ENCODE measurements at places on chromosomes 6 and 20.

DNA sequence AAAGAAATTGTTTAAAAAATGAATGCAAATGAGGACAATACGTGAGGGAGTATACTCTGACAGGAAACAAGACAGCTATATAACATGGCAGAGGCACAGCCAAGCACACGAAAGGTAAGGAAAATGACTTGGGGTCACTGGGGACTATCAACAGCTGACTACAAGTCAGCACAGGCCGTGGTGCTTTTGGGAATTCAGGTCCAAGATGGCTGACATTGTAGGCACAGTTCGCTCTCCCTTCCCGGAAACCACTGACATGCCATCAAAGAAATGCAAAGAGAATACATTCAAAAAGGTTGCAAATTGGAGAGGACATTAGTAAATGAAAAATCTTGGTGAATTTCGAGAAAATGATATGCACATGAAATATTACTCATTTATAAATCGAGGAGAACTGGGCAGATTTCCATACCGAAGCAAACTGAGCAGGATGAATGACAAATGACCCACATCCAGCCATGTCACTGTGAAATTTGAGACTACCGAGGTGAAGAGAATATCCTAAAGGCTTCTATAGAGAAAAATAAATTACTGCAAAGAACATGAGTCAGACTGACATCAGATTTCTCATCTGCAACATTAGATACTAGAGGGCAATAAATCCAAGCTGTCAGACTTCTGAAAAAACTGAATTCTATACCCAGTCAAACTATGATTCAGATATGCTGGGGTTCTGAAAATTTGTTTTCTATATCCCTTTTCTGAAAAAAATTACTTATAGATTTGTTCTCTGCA lies 391.1 kb downstream of the BTBD9 start:
- DNase-seq: no peak

GRCh38 chr20:22575087-22575721 lies 9.2 kb downstream of the FOXA2 start:
- DNase-seq: no peak

DNA sequence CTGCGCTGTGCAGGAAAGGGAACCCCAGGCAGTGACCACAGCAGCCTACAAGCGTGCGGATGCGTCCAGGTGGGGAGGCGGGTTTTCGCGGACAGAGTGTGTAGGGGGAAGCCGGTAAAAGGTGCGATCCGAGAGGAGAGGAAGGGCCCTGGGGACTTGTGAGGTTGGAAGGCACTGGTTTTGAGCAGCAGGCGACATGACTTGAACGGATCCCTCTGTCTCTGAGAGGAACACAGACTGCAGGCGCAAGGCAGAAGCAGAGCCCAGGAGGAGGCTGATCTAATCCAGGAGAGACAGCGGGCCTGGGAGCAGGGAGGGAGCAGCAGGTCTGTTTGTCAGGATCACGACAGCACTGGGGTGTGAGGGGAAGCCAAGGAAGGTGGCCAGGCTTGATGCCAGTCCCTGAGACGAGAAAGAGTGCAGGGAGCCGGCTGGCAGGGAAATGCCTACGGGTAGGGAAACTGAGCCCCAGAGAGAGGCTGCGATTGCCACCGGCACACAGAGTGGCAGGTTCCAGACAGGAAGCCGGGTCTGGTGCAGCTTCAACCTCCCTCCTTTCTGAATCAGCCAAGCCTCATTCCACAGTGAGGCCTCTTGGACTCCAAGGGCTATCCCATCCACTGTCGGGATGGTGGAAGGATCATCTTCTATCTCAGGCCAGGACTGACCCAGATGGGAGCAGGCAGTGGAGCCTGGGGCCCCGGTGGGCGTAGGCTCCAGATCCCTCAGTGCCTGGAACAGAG lies 57.1 kb downstream of the HNF4A start:
- DNase-seq: no peak

- no peak for DNase-seq
Measured at GRCh38 chr6:130355572-130355971, 10.2 kb upstream of the TMEM200A start.

DNA sequence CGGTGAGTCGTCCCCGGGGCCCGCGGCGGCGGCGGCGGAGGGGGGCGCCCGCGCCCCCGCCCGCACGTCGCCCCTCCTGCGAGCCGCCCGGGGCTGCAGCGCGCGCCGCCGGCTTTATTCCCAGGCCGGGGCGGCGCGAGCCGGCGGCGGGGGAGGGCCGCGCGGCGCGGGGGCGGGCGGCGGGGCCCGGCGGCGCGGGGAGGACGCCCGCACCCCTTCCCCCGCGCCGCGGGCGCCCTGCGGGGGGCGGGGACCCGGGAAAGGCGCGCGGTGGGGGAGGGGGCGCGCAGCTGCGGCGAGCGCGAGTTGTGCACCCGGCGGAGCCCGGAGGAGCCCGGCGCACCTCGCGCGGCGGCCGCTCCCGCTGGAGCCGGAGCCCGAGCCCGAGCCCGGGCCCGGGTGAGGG lies 646 bp downstream of the HMGA1 start:
- no peak for DNase-seq

- no peak for DNase-seq
Measured at GRCh38 chr6:37960139-37960935, 140.8 kb downstream of the ZFAND3 start.

DNA sequence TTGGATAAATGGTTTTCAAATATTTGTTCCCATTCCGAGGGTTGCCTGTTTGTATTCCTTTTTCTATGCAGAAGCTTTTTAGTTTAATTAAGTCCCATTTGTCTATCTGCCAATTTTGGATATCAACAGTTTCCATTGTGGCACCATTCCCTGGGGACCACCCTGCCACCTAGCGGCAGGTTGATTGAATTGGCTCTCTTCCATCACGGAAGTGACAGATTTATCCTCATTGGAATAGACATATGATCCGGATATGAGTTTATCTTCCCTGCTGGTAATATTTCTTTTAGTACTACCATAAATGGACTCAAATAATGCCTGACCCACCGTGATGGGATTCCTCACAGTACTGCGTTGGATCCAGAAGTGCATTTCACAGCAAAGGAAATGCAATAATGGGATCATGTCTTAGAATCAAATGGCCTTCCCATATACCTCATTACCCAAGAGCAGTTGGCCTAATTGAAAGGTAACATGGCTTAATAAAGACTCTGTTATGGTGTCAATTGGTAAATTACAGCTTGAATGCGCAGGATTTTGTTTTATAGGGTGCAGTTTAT lies 327.0 kb downstream of the BMP2 start:
- DNase-seq: no peak

DNA sequence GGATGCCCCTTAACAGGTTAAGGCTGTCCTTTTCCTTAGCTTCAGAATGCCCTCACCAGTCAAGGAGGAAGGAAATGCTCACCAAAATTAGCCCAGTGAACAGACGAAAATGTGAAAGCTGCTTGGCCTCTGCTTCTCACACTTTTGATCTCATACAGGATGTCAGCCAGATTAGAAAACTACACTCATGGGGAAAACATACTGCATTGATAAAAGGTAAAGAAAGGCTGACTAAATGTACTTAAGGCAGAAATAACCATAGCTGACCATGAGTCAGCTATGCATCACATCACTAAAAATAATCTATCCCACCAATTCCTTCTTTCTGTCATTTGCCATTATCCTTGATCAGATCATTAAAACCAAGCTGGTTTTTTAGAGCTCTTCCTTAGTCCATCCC lies 198.4 kb upstream of the TENT5A start:
- DNase-seq: no peak

GRCh38 chr6:42099340-42100028 lies 42.9 kb downstream of the C6orf132 start:
- DNase-seq: no peak

DNA sequence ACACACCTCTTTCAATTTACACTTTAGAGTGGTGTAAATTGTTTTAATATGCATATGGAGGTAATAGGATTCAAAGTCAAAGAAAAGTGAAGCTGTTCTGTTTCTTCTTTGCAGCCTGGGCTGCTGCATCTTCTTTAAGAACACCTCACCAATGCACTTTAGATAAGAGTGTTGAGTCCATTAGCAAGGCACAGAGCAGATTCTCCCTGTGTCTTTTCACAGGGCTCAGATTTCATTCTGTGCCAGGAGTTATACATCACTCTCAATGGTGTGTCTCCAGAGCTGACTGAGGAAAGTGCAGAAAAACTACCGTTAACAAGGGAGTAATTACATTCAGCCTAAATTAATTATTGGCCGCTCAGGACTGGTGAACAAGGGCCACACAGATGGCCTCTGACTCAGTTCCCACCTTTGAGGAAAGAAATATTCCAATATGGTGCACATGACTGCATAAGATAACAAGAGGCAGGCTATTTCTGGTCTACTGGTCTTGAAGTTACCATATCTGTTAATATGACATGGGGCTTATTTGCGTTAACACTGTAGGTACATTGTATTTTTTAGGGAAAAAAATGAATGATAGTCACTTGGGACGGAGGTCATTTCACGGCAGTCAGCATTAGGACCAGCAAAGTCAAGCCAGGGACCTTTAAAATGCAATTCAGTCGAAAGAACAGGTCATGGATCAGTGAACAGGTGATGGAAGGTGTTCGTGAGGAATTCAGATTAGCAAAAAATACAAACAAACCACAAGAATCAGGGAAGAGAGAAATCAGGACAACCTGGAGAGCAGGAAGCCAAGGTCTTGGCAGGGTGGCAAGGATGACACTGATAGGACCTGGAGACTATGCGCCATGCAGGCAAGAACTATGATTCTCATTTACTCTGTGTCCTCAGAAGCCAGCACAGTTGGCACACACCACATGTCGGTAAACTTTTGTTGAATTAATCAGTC lies 203.7 kb downstream of the TBX18 start:
- DNase-seq: no peak

- DNase-seq: no peak
Measured at GRCh38 chr6:133312006-133312405, 70.8 kb downstream of the EYA4 start.
